ENCODE measurements at places on chromosomes 7 and 10.

- DNase-seq: peak; percentile 10
Observed at GRCh38 chr7:78280276-78280675, 481.7 kb downstream of the PHTF2 start.

DNA sequence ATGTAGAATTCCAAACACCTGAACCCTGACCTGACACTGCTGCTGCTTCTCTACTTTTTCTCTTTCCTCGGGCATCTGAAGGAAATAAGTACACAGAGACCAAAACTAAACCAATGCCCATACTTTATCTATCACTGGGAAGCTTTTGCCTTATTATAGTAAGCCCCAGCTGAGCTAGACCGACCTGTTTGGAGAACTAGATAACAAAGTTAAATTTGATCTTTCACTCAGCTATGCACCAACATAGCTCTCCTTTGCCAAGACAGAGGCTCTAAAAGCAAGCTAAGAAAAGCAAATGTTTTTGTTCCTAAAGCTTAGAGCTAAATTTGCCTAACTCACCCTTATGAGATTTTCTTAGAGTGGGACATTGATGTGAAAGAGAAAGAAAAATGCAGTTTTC is 39.1 kb downstream of the NHLRC2 start:
- no peak for DNase-seq

GRCh38 chr7:80150611-80151273 is 16.1 kb downstream of the GNAI1 start:
- peak; percentile 54 for DNase-seq

DNA sequence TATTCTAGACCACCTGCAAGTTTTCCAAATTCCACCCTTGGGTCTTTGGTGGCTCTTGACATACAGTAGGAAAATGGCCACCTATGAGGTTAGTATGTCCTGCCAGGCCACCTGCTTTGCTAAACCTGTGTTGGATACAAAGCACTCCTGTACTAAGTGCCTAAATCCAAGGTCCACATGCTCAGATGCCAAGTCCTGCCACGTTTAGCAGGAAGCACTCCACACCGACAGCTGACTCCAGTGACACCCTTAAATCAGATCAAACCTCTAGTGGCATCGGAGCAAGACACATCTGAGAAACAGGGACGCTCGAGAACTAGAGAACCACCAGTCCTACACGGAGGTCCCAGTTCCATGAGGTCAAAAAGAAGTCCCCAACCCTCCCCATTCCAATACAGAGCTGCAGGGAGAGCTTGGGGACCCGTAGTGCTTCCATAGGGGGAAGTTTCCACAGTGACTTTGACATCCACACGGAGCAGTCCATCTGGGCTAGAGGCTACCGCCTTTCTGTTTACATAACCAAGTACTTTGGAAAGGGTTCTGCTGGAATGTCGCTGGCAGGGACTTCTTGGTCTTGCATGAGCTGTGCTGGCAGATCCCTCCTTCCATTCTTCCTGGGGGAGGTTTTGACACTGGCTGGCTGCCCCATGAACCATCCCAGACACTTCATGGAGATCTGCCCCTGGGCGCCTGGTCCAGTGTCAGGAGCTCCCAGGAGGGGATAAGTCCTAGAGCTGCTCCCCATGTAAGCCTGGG is 290.6 kb downstream of the PRPF18 start:
- DNase-seq: peak; percentile 57

GRCh38 chr10:69458430-69459100 is 7.3 kb downstream of the TSPAN15 start:
- DNase-seq: no peak
